ENCODE measurements at places on chromosomes 4 and X.
A peak's percentile ranks its signal among the peaks of the same experiment; 100 is the strongest.

DNA sequence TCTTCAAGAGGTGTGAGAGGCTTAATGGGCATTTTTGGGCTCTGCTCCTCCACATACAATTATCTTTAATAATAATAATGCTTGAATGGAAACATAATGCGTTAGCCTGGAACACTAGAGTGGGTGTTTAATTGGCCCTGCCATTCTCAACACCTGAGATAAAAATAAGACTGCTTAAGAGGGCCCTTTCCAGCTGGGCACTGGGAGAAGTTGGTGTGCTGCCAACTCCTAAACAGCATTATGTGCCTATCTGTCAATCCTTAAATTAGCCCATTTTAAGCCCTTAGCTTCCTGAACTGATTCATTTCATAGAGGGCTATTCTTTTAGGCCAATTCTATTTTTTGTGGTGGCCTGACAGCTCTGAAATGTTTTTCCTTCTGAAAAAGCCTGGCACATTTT, 211.1 kb upstream of the ZIC3 start:
- no peak for DNase-seq

DNA sequence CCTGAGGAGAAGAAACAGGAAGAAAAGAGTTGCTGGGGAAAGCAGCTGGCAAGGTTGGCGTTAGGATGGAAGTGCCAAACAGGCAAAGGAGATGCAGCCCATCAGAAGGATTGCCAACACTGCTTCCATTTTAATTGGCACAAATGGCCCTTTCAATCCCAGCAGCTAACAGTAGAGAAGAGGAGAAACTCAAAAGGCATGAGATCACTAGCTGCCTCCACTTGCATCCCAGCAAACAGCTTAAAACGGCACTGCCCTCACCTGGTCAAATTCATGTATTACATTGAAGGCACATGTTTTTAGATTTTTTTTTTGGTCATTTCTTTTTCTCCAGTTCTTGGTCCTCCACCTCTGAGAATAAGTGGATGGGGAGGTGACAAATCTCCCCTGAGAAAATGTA, 14.9 kb upstream of the LOC101059915 start:
- DNase-seq = peak; percentile 6

GRCh38 chr4:185729391-185729804, 82.6 kb downstream of the SORBS2 start:
- DNase-seq = no peak

GRCh38 chr4:101049549-101050001, 297.8 kb downstream of the PPP3CA start:
- DNase-seq = no peak

DNA sequence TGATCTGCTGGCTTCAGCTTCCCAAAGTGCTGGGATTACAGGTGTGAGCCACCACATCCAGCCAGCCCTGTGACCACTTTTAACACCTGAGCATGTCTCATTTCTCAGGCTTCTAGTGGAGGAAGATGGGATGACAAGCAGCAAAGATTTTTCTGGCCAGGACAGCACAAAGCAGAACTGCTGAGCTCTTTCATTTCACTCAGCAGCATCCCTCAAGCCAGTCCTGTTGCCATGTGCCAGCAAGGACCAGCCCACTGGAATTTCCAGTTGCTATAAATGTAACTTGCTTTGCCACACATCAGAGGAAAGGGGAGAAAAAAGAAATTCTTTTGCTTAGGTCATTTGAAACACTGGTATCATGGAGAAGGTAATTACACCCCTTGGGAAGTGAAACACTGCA, 75.9 kb downstream of the SLC9A7 start:
- no peak for DNase-seq

GRCh38 chr4:37896206-37896860, 5.4 kb downstream of the TBC1D1 start:
- no peak for DNase-seq

DNA sequence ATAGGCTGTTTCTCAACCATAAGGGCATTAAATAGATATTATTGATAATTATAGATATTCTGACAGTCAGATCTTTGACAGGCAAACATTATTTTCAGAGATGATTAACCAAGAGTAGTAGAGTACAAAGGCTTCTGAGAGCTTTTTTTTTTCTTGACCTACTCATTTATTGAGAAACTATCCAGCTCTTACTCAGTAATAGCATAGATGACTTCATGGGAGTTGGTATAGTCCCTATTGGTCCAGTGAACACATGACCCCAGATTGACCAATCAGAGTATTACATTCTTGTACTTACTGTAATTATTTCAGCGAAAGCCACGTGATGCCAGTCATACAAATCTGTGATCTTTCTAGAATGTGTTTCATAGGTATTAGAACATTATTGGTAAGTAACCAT, 508.7 kb downstream of the FSTL5 start:
- no peak for DNase-seq

- no peak for DNase-seq
Observed at GRCh38 chr4:9989918-9990635, 31.2 kb downstream of the SLC2A9 start.
